Activated T-cell treated with anti-CD3 and anti-CD28 coated beads, Interleukin-2, amount 50 U/mL, for 1 hour (primary cell): ENCODE measurements at places on chromosomes 2 and 18.

- no peak for DNase-seq
Measured at GRCh38 chr18:58078889-58079573, 35.0 kb downstream of the NEDD4L start.

DNA sequence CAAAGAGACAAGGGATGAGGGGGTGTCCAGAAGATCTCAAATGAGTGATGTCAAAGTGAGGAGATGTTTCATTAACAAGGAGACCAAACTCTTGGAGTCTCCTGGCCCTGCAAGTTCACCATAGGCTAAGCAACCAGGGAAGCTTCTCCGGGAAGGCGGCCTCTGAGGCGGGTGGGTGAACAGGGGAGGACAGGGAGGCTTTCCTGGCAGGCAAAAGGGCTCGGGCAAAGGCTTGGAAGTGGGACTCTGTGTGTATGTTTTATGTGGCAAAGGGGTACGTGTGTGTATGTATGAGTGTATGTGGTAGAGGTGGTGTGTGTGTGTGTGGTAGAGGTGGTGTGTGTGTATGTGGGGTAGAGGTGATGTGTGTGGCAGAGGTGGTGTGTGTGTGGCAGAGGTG lies 163.9 kb downstream of the DYSF start:
- DNase-seq, result no peak

- DNase-seq, result no peak
Measured at GRCh38 chr18:10681581-10682367, 155.9 kb downstream of the NAPG start.

DNA sequence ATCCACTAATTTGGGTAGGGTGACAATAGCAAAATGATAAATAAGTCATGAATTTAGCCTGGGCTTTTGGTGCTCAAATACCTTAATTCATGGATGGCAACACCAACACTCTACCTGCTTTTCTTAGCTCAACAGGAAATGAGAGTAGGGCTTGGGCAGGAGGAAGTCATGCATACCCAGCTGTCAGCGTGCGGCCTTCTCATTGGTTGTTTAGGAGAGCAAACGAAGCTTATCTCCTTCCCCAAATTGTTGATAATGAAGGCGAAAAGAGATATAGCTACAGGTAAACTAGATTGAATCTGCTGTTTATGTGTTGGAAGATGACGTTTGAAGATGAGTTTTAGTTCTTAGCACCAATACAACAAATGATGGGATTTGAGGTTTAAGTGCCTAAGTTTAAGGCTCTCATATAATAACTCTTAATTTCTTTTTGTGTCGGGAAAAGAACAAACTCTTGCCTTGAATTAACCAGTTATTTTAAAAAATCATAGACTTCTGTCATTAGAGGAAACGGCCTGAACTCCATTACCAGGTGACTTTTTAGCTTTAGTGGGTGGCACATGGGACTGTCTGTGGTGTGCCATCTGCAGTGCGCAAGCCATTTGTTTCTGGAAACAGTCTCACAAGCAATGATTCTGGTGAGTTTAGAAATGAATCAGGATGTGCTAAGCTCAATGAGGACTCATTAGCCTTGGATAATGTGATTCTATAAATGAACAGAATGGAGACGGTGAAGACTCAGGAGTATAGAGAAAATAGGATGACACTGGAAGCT lies 19.8 kb downstream of the MAP4K4 start:
- no peak for DNase-seq

GRCh38 chr18:67545681-67546080 lies 29.2 kb upstream of the DSEL start:
- no peak for DNase-seq

DNA sequence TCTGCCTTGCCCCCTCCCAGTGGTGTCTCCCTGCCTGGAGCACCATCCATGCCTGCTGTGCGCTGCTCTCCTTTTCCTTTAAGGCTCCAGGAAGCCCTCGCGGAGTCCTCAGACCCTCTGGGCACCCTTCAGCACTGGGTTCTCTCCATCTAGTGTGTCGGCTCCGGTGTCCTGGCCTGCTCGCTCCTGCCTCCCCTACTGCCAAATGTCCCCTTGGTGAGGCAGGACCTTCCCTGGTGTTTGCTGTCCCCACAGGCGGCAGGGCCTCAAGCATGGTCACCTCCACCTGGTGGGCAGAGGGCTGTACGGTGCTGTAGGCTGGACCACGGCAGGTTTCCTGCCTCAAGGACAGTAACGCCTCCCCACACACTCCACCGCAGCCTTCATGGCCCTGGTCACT lies 90.2 kb downstream of the DGKD start:
- DNase-seq, result no peak

GRCh38 chr2:197425550-197425949 lies 9.3 kb downstream of the SF3B1 start:
- no peak for DNase-seq

- DNase-seq, result no peak
Measured at GRCh38 chr2:7719876-7720275, 802.7 kb downstream of the RNF144A start.

DNA sequence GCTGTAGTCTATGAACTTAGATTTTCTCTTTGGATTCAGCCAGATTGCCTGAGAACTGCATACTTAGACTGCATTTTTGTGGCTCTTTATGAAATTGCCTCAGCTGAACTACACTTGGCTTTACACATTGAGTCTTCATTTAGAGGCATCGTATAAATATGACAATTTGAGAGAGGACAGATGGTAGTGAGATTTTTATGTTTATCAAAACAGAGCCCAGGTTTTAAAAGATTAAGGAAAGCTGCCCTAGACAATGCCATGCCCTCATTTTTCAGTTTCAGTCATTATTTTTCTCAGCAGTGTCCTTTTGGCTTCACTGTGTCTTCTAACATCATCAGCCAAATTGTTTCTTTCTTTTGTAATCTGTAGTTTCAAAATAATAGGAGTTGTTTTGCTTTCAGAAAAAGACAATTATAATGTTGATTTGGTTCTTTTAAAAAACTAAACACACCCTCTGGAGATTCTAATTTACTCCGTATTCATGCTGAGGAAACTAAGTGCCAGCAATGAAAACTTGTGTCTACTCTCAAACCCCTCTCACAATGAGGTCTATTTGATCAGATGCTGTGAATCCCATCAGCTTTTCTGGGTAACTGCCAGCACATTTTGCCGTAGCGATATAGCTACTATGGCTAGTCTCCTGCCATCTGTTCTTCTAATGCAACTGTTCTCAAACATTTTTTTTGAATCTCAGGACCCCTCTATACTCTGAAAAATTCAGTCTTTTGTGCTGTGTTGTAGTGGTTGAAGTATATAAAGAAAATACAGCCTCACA lies 46.2 kb downstream of the TWSG1 start:
- DNase-seq, result no peak

GRCh38 chr2:165203689-165204559 lies at the start of gene SCN3A:
Gene SCN3A, minus strand, starts transcription at chr2:165204050. Its CDS starts 27,656 bp downstream, at chr2:165176394.
- DNase-seq, result no peak

DNA sequence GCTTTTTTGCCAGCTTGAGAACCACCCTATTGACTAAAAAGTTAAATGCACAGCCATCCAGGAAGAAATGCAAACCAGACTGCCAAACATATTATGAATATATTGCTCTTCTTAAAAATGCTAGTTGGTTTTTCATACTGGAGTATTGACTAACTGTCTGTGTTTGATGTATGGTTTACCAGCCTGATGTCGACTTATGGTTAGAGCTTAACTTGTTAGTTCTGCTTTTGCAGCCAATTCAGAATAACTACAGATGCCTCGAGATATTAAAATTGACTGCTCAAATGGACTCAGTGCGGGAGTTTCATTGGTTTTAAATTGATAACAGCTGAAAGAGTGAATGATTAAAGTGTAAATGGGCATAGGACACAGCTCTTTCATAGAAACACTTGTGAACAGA lies 369.8 kb downstream of the ARHGAP15 start:
- no peak for DNase-seq

- no peak for DNase-seq
Measured at GRCh38 chr2:127612111-127612822, 33.7 kb upstream of the GPR17 start.

DNA sequence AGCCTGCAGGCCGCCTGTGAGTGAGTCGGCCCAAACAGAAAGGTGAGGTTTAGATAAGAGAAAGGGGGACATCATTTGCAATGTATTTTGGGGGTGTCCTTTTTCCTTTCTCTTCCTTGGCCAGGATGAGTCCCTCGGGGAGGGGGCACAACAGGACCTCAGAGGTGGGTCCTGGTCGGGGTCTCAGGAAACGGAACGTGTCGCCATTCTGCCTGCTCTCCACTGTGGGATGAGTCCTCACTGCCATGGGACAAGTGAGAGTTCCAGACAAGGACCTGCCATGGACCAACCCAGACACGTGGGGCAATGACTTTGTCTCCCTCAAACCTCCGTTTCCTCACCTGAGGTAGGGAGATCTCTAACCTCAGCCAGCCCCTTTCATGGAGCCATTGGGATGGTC lies 67.9 kb upstream of the TAF1B start:
- DNase-seq, result no peak

DNA sequence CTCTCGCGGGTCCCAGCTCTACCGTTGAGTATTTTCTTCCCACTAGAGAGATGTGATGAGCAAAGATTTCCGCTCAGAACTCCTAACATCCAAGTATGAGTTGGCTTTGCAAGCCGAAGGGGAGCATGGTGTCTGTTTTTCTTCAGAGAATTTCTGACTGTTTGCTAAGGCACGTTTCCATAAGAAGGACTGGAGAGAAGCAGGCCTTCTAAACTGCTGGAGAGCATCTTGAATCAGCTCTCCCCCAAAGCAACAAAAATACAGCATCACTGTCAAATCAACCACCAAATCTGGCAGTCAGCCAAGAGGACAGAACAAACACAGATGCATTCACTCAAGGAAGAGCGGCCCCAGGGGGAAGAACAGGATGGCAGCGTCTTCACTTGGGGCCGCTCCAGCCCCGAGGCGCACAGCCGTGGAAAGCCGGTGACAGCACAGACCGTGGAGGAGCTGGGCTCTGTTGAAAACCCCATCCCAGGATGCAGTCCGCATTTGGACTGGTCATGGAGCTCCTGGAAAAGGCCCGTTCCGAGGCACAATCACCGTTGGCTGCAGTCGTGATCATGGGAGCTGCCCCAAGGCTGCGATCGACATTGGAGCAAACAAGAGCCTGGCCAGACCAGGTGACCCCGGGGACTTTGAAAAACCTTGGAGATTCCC lies 101.4 kb downstream of the NFATC1 start:
- no peak for DNase-seq
